COR-L47 (cell line): ENCODE measurements at places on chromosomes 7 and 10.

DNA sequence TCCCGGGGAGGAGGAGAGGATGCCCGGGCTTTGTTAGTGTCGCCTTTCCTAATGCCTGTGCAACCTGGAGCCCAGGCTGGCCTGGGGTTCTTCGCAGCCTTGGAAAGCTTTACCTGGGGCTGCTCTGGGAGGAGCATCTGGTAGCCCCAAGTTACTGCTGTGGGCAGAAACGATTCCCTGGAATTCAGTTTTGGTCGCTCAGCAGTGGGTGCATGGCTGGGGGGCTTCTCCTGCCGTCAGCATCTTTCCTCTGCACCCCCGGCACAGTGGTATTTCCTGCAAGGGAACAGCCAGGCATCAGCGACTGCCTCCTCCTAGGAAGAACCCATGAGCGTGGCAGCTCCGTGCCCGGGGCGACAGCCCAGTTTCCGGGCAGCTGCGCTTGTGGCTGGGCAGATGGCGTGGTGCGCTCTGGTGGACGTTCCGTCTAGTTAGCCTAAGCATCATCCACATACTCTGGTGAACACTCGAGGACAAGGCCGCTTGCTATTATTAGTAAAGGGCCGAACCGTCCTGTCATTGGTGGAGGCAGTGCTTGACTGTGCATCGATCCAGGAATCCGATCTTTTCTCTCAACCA lies 107.0 kb upstream of the BTBD16 start:
- DNase-seq, result peak; percentile 44

GRCh38 chr7:115533785-115534184 lies 496.8 kb downstream of the TFEC start:
- DNase-seq, result no peak

GRCh38 chr7:562374-562675 lies 42.7 kb upstream of the PDGFA start:
- DNase-seq, result no peak

GRCh38 chr7:137096607-137097006 lies 228.2 kb downstream of the CHRM2 start:
- no peak for DNase-seq

DNA sequence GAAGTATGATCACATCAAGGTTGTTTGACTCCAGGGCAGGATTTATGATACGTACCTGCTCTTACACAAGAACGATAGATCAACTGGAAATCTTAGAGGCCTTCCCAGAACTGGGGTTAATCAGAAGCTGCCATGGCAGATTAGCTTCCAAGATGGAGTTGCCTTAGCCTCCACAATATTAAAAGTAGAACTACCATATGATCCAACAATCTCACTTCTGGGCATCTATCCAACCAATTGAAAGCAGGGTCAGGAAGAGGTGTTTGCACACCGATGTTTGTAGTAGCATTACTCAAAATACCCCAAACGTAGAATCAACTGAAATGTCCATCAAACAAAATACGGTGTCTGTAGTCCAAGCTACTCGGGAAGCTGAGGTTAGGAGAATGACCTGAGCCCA lies 6.6 kb downstream of the PILRB start:
- DNase-seq, result no peak

DNA sequence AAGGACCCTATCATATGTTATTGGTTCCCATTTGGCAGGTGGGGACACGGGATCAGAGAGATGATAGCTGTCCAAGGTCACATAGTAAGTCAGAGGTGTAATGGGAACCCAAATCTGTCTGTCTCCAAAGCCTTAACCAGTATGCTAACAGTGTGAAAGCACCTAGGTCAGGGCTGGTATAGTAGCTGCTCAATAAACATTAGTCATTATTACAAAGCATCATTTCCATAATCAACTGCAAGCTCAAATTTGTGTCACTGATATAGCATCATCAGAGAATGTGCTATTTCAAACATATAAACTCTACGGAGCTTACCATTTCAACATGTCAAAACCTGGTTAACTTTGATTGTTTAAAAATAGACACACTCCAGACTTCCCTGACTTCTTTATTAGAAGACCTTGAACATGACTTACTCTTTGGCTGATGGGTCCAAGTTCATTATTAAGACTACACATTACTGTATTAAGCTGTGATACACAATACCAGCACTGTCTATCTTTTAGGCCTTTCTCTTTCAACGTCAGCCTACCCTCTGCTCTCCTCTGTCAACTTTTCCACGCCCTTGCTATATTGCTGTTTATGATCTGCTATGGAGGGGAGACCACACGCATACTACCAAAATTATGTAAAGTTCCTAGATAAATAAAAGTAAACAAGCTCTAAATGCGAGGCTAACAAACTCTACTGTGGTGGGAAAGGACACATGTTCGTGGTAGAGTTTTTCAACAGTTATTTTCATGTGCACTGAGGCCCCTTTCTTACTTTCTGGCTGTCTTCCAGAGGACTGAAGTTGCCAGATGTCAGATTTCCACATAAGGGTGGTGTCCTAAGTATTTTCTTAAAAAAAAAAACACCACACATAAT lies 33.6 kb downstream of the DNMBP start:
- no peak for DNase-seq

DNA sequence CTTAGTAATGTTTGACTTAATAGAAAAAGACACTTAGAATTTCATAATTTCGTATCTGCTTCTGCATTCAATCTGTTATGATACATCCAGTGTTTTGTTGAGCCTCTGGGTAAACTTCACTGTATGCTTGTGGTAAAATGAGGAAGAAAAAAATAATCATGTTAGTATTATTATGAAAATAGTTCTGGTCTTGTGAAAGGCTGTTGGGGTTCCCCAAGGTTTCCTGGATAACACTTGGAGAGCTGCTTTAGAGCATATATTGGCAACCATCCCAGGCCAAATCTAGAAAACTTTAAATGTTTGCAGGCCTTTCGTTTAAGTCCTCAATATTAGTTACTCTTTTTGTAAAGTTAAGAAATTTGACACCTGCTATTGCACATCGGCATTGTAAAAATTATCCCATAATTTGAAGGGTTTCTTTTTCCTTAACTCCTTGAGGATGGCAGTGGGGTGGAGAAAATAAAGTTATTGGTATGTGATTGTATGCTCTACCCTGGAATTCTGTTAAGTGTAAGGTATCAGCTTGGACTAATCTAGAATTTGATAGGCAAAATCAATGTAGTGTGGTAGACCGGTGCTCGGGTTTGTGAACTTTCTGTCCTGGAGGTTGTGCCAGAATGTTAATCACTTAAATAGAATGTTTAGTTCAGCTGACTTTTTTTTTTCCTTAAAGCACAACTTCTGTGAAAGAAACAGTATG lies 54.5 kb downstream of the WAC start:
- no peak for DNase-seq

DNA sequence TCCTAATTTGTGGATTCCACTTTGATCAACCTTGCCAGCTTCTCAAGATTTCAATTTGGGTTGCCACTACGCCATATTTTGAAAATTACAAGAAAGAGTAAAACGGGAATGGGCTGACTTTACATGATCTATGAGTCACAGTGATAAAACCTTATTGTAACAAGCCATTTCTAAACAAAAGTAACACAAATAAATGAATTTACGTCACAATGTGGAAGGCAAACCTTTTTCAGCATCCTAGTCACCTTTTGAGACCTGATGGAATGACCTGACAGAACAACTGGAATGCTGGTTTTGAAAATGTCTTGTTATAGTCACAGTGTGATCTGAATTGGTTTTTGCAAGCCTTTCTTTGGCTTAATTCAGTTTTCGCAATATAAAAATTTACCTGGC lies 85.9 kb downstream of the CDK6 start:
- no peak for DNase-seq

GRCh38 chr10:129816656-129817045 lies 147.4 kb downstream of the EBF3 start:
- DNase-seq, result no peak

DNA sequence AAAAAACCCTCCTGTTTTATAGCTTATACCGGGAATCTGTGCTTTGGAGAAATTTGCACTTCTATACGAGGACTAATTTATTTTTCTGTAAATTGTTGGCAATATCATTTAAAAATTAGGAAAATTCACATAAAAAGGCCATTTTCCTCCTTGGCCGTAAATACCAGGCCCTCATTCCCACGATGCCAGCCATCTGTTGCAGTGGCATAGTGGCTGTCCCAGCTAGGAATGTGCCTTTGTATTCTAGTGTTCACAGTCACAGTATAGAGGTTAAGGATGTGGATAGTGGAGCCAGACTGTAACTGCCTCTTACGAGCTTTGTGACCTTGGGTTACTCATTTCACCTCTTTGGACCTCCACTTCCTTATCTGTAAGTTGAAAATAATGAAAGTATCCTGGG lies 312.5 kb downstream of the GPR158 start:
- DNase-seq, result no peak

DNA sequence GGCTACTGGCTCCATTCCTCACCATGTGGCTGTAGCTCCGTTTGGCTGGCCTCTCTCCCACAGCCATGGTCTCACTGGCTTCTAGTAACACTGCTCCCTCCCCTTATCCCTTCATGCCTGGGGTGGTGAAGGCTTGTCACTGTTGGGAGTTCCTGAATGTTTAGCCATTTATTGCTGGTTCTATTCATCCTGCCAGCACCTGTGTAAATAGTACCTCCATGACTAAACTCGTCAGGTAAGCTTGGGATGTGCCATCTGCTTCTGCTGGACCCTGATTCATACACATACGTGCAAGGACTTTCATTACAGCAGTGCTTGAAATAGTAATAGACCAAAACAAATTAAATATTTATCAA lies 61.6 kb downstream of the CCDC71L start:
- peak; percentile 84 for DNase-seq

- no peak for DNase-seq
These were observed 267.1 kb downstream of the PRPF18 start for GRCh38 chr10:13853854-13854253.

- DNase-seq, result no peak
These were observed 21.3 kb downstream of the VWA2 start for GRCh38 chr10:114260366-114260765.

DNA sequence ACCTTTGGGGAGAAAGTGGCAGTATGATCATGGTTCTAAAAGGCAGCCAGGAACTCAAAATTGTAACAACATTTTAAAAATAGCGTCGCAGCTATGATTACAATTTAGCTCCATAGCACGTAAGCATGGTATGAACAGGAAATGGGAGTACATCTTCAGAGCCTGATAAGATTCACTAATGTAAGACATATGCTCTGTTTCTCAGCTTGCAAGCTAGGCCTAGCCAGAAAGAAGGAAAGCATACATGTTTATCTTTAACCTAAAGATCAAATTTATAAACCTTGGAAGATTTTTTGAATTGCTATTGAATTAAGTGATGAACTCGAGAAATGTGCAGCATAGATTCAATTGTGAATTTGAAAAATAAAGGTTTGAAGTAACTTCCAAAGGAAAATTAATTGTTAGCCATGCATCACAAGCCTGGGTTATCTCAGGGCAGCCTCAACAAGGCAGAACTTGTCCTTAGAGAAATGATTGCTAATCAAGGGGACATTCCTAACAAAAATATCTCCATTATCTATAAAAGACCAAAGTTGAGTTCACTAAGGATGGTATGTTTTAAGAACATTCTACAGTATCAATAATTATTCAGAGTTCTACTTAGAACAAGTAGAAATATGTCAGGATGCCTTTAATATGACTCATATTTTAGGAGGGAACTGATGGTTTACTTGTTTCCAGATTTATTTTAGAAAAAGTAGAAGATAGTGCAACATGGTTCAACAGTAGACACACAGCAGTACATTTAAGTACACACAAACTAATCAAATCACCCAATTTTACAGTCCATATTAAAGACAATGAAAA lies 38.8 kb upstream of the SEPTIN7 start:
- DNase-seq, result no peak

- no peak for DNase-seq
These were observed 244.1 kb upstream of the SEMA3C start for GRCh38 chr7:81162771-81163525.

GRCh38 chr7:132152131-132152889 lies 424.0 kb downstream of the PLXNA4 start:
- no peak for DNase-seq
